ENCODE measurements at places on chromosomes 6 and 20.

- DNase-seq, result no peak
Observed at GRCh38 chr6:109349419-109349987, 32.8 kb downstream of the CD164 start.

- no peak for DNase-seq
Observed at GRCh38 chr6:33886673-33887144, 82.9 kb upstream of the MLN start.

- no peak for DNase-seq
Observed at GRCh38 chr20:43959079-43959919, 44.6 kb downstream of the TOX2 start.

GRCh38 chr6:159788753-159789376 lies 537 bp downstream of the TCP1 start:
- peak; percentile 2 for DNase-seq

DNA sequence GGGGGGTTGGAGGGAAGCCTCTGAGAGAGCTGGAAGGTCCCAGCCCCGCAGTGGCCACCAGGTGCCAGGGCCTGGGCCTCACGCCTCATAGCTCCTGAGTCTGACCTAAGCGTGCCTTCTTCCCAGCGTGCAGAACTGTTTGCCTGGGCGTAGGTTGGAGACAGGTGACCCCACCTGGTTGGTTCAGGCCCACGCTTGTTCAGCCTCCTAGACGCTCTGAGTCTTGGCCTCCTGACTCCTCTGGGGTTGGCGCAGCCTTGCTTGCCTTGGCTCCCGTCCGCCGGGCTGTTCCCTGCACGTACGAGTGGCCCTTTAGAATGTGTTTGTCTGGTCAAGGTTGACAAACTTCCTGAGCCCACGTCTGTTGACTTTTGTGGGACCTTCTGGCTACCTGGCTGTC lies 70.8 kb downstream of the EYA2 start:
- DNase-seq, result no peak

DNA sequence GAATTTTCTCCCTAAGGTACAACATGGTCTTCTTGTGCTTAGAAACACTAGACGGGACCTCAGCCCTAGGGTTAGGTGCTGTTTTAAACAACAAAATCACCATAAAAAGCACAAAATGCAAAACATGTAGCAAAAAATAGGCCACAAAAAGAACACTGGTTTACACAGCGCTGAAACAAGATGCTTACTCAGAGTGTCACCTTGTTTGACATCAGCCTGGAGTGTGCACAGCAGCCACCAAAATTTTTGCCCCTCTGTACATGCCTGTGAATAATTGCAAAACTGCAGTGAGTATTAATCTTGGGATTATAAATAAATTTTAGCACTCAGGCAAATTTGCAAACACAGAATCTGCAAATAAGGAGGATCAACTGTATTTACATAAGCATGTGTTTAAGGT lies 110.1 kb downstream of the PLG start:
- DNase-seq, result no peak

DNA sequence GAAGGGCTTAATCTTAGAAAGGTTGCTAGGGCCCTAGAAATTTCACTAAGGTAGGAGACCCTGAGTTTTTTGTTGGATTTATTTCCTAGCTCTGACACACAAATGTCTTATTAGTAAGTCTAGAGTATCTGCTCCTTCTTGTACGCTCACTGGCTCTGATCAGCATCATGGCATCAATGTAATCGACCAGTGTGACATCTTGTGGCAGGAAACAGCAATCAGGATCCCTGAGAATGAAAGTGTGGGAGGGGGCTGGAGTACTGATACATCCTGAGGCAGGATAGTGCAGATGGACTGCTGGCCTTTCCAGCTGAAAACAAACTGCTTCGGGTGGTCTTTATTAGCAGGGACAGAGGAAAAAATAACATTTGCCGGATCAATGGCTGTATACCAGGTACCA lies 10.0 kb upstream of the CST7 start:
- DNase-seq, result no peak

- no peak for DNase-seq
Observed at GRCh38 chr20:63835021-63835858, 4.2 kb upstream of the ZBTB46 start.

DNA sequence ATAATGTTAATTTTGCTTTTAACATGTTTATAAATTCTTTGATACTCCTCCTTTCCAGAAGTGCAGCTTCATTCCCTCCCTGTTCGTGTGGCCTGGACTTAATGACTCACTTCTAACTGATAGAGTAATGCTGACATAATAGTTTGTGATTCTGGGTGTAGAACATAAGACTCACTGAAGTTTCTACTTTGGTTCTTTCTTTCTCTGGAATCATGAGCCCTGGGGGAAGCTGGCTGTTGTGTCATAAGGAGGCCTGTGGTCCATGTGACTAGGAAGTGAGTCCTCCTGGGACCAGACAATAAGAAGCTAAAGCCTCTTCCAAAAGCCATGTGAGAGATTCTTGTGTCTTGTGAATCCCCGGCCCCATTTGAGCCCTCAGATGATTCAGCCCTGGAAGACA lies 30.5 kb upstream of the HLA-G start:
- no peak for DNase-seq

DNA sequence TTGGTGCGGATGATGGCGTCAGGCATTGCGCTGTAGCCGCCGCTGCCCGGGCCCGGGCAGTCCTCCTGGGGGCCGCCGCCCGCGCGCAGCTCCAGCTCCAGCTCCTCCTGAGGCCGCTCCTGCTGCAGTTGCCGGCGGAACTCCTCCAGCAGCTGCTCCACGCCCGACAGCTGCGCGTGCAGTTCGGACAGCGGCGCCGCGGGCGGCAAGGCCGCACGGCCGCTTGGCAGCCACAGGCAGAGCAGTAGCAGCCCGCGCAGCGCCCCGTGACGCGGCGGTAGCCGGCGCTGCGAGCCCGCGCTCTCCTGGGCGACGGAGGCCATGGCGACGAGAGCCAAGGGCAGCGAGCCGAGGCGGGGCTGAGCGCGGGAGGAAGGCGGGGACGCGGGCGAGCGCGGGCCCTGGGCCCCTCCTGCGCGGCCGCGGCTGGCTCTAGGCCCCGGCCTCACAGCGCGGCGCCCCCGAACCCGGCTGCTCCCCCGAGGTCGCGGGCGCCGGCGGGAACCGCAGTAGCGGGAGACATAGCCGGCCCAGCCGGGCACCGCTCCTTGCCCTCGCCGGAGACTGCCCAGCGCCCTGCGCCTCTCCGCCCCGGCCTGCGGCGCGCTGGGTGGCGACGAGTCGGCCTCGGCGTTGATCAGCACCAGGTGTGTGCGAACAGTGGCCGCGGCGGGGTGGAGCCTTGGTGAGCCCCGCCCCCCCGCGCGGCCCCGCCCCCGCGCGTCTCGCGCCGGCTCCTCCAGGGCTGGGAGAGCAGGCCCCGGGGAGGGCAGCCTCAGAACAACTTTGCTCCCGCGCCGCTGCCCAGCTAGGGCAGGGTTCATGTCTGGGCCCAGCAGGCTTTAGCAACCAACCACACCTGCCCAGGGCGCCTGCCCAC lies at the start of gene LRP11:
LRP11 (minus strand) TSS at position 662 of the 880 bp plus-strand sequence; CDS start at position 323, 339 bp downstream.
- DNase-seq, result peak; percentile 70

- DNase-seq, result no peak
Observed at GRCh38 chr6:109397020-109397419, 14.8 kb upstream of the CD164 start.

GRCh38 chr6:82720992-82721391 lies 344.6 kb downstream of the UBE3D start:
- DNase-seq, result no peak

GRCh38 chr6:116170358-116171057 lies 44.6 kb upstream of the COL10A1 start:
- no peak for DNase-seq

- no peak for DNase-seq
Observed at GRCh38 chr6:169162249-169162648, 91.4 kb downstream of the THBS2 start.

- no peak for DNase-seq
Observed at GRCh38 chr6:98547151-98547550, 287.2 kb upstream of the POU3F2 start.

- DNase-seq, result no peak
Observed at GRCh38 chr20:60031107-60031506, 72.9 kb downstream of the CDH26 start.

GRCh38 chr6:118377711-118378414 lies 170.2 kb upstream of the PLN start:
- DNase-seq, result no peak

- no peak for DNase-seq
Observed at GRCh38 chr6:144834426-144835038, 549.4 kb downstream of the UTRN start.

DNA sequence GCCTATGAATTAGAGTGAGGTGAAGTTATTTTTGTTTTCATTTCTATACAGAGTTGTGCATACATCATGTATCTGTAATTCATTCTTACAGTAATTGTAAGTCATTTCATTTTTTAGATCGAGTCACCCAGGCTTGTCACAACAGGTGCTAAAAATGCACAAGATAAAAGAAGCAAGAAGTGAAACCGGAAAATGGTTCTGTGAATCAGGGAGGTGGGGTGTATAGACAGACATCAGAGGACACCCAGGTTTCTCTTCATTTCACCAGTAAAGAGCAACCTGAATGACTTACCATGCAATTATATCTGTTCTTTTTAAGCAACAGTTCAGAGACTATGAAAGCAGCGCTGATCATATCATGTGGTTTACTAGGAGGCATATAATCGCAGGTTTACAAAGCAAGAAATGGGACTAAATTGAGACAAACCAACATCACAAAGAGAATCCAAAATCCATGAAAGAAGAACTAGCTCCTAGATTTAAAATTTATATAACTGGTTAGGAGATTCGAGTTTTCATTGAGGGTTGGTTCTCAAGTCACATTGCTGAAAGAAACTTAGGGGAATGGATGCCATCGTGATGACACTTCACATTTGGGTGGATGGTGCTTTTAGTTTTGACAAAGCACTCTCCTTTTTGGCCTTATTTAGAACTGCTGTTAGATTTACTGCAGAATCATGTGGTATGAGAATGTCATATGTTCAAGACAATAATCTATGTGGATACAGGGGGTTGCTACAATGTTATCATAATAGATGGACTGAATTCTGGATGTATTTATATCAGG lies 27.9 kb upstream of the TBC1D7 start:
- no peak for DNase-seq

DNA sequence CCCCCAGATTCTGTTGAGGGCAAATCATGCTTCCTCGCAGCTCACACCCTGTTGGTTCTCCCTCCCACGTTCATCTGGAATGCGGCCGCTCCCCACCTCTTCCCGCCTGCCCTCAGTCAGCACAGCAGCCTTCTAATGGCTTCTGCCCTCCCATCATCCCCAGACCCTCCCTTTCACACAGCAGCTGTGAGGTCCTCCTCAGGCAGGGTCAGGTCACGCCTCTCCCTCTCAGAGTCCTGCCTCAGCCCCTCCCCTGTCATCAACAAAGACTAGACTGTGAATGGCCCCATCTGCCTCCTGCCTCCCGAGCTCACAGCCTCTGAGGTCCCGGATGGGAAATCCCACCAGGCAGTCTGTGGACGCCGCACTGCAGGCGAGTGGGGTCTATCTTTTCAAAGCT lies 7.9 kb upstream of the BHLHE23 start:
- DNase-seq, result no peak

DNA sequence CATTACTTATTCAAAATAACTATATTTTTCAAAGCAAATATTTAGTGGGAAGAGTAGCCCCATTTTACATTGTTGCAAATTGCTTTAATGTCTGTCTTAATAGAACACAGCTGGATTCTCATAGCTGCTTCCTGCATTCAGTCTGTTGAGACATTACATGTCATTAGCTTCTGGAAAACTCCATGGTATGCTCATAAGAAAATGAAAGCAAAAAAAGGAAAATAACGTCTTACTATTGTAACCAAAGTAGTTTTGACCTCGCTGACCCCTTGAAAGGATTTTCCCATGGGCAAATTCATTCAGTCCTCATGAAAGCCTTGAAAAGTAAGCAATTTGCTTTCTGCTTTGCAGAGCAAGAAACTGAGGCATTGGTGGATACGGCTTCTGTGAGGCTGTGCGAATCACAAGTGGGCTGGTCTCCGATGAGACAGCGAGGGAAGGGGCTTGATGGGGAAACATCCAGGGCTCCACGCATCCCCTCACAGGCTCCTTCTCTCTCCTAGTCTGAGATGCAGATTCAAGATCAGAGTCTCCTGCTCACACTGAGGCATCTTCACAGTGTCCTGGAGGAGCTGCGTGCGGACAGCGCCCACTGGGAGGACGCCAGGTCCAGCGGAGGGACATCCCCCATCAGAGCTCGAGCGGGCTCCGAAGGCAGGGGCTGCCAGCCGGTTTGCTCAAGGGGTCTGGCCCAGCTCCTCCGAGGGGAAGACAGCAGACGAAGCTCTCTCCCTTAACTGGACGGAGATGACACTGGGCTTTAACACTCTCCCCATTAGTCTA lies 3.3 kb downstream of the C20orf202 start:
- DNase-seq, result no peak

- DNase-seq, result no peak
Observed at GRCh38 chr20:61045876-61046585, 206.0 kb upstream of the CDH4 start.

GRCh38 chr20:3783511-3784195 lies 2.4 kb upstream of the SPEF1 start:
- DNase-seq, result no peak

DNA sequence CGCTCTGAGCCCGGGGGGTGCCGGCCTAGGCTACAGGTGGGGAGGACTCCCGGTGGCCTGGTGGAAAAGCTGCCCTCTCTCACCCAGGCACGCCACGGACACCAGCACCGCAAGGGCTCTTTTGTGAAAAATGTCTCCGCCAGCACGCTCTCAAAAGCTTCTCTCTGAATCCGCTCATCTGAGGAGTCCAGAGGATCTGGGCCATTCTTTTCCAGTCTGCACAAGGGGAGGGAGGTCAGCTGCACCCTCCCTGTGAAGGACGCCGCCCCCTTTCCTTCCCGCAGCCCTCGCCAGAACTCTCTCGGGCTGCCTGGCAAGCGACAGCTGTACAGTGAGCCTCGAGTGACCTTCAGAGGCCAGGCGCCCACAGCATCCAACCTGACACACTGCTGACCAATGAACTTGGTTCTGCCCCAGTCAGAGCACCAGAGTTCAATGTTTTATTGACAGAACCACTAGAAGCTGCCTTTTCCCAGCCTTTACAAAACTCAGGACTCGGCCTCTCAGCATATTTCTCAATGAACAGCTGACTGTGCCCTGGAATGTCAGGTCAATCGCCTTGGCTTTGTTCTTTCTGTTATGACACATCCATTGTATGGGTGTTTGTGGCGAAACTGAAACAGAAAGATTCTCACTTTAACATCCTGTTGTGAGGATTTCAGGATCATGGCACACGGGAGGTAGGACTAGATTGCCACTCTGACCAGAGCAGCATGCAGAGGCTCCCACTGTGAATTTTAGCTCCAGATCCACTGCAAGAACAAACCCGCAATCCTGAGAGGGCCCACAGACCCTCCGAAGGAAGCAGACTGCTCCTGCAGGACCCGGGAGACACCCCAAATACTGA lies 26.7 kb downstream of the SERPINB9 start:
- no peak for DNase-seq

GRCh38 chr6:152091851-152092341 lies 284.4 kb downstream of the ESR1 start:
- no peak for DNase-seq

GRCh38 chr20:47332381-47333206 lies 23.9 kb downstream of the ZMYND8 start:
- DNase-seq, result no peak

GRCh38 chr6:25366903-25367545 lies 87.8 kb downstream of the CARMIL1 start:
- DNase-seq, result no peak

Data from stimulated activated CD8-positive, alpha-beta memory T cell treated with anti-CD3 and anti-CD28 coated beads, Interleukin-7, amount 100 ng/mL, for 4 hours (primary cell).